ENCODE measurements at places on chromosomes 3 and 15.

DNA sequence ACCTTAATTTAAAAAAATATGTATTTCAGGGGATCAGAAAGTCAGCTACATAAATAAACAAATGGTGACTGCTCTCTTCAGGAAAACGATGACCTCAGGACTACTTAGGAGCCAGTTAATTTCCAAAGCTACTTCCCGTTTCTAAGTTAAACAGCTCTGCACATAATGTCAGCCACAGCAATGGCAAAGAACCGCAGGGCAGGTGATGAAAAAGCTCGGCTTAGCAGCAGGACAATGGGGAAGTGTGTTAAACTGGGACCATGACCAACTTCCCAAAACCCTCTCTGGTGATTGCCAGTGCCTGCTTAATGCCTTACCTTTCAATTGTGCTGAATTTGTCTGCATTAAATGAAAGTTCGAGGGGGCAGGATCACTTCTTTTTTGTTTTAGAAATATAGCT lies 258.9 kb downstream of the FHIT start:
- no peak for DNase-seq

- no peak for DNase-seq
Measured at GRCh38 chr3:175432376-175433025, 573.4 kb downstream of the NAALADL2 start.

GRCh38 chr3:13112521-13113345 lies 39.5 kb upstream of the IQSEC1 start:
- DNase-seq, result no peak

DNA sequence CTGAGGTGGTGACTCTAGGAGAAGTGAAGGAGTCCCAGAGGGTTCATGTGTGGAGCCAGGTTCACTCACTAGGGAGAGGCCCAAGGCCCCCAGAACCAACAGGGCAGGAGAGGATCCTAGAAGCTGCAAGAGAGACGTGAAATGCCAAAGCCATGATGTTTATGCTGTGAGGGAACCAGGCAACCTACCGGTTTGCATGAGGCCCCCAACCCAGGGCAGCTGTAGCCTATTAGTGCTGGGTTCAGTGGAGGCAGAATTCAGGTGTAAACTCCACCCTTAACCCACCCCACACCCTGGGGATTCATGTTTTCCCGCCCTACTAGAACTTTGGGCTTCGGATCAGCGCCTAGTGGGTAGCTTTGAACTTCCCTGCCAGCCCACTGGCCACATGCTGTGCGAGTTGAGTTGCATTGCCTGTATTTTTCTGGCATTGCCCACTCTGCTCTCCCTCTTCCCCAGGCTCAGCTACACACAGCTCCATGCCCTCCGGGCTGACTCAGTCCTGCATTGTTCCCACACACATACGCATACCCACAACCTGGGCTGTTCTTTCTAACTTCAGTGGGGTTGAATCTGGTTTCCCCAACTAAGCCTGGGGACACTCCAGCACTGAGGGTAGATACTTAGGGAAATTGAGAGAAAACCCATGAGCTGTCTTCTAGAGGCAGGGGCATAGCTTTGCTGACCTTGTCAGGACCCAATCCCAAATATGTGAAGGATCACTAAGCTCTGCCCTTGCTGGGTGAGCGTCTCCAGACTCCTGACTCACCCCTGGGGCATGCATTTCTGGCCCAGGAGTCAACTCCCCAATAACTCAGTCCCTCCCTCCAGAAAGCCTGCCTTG lies 2.0 kb upstream of the ZBTB47 start:
- no peak for DNase-seq

- DNase-seq, result no peak
Measured at GRCh38 chr3:108471426-108471825, 39.0 kb downstream of the MYH15 start.
